ENCODE measurements at places on chromosomes 4 and X.

DNA sequence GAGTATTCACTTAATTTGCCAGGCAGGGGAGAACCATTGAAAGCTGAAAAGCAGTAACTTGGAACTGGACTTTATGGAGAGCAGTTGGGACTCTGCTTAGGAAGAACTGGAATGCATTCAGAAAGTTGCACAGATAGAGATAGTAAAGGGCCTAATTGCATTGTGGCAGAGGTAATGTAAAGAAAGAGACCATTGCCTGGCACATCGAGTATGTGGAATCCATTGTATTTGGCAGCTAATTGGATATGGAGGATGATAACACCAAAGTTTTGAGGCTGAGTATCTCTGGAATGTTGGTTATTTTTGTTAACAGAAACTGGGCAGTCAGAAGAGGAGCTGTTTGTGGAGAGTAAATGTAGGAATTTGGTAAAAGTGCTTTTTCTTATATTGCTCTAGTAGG is 169.9 kb downstream of the BMPR1B start:
- no peak for DNase-seq

- DNase-seq, result no peak
Measured at GRCh38 chr4:76562836-76563453, 127.9 kb downstream of the SHROOM3 start.

DNA sequence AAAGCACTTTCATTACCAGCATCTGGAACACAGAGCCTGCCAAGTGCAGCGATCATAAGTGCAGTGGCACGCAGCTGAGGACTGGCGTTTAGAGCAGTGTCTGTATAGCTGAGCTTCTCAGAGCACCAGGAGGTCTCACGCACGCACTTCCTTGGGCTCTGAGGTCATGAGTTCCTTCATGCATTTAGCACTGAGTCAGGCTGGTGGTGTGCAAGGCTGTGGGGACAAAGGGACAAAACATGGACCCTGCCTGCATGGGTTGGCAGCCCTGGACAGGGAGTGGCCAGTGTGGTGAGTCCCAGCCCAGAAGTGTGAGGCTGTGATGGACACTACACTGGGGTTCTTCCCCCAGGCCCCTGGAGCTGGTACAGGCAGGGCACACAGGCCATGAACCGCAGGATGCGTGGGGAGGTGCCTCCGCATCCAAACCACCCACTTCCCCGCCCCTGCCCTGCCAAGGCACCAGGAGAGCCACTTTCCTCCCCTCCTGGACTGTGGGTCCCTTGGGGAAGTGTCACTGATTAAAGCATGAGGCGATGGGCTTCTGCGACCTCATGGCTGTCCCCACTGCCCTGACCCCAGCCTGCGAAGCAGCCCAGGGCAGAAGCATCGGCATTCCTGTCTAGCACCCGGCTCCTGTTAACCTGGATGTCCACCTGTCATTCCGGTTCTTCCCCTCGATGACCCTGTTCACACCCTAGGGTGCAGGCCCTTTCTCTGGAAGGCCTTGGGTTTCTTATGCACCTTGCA is 37.2 kb upstream of the GPR78 start:
- DNase-seq, result no peak

DNA sequence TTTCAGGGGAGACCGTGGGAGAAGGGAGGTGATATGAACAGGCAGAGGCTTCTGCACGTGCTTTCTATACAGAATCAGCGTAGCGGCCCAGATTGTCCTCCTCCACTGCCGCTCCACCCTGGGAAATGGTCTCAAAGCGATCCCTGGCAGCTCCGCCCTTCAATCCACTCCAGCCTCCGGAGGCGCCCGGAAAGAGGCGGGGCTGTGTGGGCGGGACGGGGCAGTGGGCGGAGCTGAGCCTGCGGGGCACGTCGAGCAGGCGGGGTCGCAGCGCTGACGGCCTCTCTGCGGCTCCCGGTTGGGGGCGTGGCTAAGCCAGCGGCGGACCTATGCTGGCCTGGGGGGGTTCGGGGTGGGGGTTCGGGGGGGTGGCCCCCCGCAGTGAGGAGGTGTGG is 210 bp upstream of the SMIM10L2A start:
- peak; percentile 89 for DNase-seq

- DNase-seq, result no peak
Measured at GRCh38 chr4:167475951-167476350, 241.7 kb upstream of the SPOCK3 start.

GRCh38 chrX:134002921-134003615 is 17.7 kb upstream of the GPC3 start:
- no peak for DNase-seq

- no peak for DNase-seq
Measured at GRCh38 chr4:26197018-26197779, 123.6 kb upstream of the RBPJ start.

DNA sequence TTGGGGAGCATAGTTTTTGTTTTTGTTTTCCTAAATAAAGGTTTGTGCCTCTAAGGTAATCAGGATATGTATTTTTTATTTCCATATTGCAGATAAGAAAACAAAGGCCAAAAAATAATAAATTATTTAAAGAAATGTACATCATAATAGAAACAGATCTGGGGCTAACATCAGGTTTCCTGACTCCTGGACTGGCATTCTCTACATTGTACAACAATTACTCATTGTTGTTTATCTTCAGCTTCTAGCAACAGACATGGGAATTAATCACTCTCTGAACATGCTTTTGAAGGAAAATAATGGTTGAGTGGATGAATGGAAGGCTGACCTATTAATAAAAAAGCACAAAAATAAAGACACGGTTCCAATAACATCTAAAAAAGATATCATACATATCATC is 146.2 kb downstream of the KCNIP4 start:
- no peak for DNase-seq

- no peak for DNase-seq
Measured at GRCh38 chrX:16138108-16138427, 14.7 kb downstream of the GRPR start.

GRCh38 chrX:45760187-45760742 is 559.6 kb upstream of the DIPK2B start:
- no peak for DNase-seq

DNA sequence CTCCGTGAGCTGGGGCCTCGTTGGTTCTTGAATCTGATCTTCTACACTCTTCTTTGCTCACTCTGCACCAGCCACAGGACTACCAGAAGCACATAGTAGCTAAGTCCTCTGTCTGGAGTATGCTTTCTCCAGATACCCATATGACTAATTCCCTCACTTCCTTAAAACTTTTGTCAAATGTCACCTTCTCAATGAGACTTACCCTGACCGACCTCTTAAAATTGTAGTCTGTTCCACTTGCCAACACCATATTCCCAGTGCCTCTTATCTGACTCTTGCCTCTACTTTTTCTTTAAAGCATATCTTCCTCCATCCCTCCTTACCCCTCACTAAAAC is 10.0 kb downstream of the PARM1 start:
- no peak for DNase-seq

- DNase-seq, result no peak
Measured at GRCh38 chr4:65635051-65635821, 35.1 kb downstream of the EPHA5 start.

DNA sequence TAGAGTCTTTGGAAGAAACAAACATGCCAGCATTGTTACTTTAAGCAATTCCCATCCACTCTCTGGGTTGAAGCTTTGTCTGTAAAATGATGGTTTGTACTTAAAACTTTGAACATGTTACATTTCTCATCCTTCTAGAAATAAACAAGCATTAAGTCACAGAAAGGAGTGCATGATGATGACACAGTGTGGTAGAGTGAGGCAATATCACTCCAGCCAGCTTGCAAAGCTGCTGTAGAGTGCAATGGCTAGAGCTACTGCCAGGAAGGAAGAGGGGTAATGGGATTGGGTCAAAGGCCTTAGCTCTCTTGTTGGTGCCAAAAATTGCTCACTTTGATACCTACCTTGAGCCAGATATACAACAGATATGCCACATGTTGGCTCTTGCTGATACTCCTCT is 12.3 kb upstream of the ENOX2 start:
- no peak for DNase-seq

DNA sequence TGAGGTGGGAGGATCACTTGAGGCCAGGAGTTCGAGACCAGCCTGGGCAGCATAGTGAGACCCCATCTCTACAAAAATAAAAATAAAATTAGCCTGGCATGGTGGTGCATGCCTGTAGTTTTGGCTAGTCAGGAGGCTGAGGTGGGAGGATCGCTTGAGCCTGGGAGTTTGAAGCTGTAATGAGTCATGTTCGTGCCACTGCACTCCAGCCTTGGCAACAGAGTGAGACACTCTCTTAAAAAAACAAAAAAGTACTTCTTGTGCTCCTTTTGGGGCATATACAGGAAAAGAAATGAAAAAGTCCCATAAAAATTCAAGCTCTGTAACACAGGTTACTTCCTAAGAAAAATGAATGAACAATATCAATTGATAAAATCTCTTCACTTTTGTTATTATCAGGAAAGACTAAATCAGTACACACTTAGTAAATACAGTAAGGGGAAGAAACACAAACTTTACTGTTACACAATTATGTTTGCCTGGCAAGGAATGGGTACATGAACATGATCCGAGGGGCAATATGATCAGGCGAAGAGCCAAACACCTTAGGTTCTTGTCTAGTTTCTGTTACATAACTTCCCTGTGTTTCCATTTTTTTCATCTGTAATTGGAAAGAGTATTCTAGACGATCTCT is 46.9 kb downstream of the CCDC158 start:
- no peak for DNase-seq

GRCh38 chr4:7722766-7723387 is 216.8 kb downstream of the AFAP1 start:
- no peak for DNase-seq

- no peak for DNase-seq
Measured at GRCh38 chr4:153114771-153115321, 89.4 kb upstream of the TRIM2 start.

DNA sequence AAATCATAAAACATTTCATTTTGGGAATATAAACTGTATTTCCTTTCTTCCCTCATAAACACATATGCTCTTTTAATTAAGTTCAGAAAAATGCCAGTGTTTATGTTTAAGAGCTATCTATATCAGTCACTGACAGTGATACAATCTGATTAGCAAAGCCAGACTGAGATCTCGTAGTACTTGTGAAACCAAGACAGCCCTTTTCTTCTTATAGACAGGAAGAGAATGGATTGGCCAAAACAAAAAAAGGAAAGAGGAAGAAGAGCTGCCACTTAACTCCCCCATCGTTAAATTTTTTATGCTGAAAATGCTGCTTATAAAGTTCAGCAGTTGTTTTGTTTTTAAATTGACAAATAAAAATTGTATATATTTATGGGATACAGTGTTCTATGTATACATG is 87.4 kb downstream of the PLAC1 start:
- peak; percentile 35 for DNase-seq

GRCh38 chrX:140151316-140151715 is 186.0 kb upstream of the CXorf66 start:
- DNase-seq, result no peak

- DNase-seq, result no peak
Measured at GRCh38 chrX:79078114-79078513, 66.4 kb upstream of the GPR174 start.

All from lung (tissue), 17 donors.